Stimulated activated CD4-positive, alpha-beta T cell treated with anti-CD3 and anti-CD28 coated beads, TNF-alpha, amount 100 ng/mL, for 48 hours (primary cell): ENCODE measurements at places on chromosomes 12 and 14.

- DNase-seq, result no peak
Observed at GRCh38 chr14:79881299-79881698, 330.0 kb downstream of the DIO2 start.

DNA sequence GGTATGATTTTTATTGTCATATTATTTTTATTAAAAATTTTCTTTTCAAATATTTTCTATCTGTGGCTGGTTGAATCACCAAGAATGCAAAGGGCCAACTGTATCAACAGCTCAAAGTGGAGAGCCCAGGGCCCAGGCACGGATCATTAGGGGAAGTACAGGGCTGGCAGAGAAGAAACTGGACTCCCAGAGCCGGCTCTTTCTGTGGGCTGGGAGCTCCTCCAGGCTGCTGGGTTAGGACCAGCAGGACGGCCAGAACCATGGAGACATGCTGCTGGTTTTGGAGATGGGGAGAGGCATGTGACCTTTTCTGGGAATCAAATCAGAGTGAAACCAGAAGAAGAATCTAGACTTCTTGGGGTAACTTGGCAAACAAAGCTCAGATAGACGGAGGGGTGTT lies 220.5 kb downstream of the CACNA1C start:
- DNase-seq, result no peak

DNA sequence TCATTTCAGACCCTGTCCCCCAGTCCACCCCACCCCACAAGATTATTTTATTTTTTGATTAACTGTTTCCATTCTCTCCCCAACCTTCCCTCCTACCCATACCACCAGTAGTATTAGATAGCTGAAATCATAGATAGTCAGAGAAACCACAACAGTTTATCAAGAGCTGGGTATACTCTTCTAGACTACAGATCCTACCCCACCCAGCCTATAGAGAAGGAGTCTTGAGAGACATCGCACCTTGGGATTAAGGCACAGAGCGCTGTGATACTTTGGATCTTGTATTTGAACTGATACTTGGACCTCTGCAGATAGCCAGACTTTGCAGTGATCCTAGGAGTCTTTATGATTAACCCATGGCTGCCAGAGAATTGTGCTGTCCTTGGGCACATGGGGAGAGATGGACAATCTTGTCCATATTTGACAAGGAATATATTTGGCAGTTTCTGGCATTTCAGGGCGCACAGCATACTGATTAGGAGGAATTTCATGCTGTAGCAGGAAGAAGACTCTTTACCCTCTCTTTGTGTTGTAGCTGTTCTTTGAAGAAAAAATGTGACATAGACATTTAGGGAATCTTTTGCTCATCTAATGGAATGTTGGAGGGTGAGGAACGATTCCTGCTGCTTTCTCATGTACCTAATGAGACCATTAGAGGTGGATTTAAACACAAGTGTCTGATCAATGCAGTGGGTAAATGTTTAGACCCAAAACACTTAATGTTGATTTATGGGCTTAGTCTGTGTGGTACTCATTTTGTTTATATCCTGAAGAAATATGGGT lies 982 bp downstream of the RBMS2 start:
- no peak for DNase-seq

DNA sequence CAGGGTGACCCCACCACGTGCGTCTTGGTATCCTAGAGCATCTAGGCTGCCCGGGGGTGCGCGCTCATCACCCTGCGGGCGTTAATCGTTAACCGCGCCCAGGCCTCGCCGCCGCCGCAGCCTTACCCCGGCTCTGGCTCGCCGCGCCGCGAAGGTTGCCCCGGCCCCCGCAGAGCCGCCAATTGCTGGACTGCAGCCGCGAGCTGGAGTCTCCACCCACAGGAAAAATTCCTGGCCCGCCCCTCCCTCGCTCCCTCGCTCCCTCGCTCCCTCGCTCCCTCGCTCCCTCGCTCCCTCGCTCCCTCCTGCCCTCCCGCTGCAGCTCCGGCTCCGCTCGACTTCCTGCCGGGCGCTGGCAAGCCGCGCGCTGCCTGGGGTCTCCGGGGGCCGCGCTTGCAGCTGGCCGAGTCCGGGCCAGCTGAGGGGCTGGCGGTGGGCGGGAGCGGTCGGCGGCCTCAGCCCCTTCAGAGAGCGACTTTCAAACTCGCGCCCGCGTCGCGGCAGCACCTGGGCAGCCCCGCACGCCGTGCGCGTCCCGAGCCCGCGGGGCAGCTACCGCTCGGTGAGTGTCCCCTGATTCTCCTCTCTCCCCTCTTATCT lies at the start of gene PLEKHG3:
TSS of gene PLEKHG3 (plus strand) at position 282 of the 600 bp plus-strand sequence. CDS start 23,208 bp downstream, outside the sequence.
- DNase-seq, result no peak

DNA sequence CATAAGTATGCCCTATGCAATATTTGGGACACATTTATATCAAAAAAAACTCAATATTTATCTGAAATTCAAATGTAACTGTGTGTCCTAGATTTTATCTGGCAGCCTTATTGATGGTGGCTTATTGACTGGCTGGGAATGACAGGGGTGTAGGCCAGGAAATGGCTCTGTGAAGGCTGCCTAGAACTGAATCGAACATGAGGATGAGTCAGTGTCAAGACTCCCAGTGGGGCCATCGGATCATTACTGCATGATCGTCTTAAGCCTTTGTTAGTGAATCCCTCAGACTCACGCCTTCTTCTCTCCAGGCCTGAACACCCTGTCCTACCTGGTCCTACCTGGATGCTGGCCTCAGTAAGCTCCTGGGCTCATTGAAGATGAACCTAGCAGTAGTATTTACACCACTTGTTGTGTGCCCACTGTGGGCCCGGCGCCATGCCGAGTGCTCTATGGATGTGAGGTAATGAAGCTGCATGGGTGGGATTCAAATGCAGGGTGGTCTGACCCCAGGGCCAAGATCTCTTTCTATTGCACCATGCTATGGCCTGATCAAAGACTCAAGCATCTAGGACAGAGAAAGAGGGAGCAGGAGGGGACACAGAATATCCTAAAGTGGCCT lies 21.0 kb upstream of the FAIM2 start:
- no peak for DNase-seq

- peak; percentile 32 for DNase-seq
Observed at GRCh38 chr12:122021822-122022392, at the start of gene BCL7A. Gene BCL7A, plus strand, starts transcription at chr12:122021884. Its CDS starts 208 bp downstream, at chr12:122022092.

DNA sequence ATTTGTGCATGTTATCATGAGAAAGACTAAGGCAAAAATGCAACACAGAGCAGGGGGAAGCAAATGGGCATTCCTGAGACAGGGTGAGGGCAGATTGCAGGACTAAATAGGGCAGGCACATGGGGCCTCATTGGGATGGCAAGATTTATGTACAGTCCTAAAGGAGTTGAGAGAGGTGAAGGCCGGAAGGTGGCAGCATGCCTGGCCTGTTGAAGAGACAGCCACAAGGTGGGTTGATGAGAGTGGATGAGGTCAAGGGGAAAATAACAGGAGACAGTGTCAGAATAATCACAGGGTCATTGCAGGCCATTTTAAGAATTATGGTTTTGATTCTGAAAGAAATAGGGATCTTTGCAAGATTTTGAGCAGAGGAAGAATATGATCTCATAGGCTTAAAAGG lies 21.0 kb downstream of the PAH start:
- DNase-seq, result no peak

DNA sequence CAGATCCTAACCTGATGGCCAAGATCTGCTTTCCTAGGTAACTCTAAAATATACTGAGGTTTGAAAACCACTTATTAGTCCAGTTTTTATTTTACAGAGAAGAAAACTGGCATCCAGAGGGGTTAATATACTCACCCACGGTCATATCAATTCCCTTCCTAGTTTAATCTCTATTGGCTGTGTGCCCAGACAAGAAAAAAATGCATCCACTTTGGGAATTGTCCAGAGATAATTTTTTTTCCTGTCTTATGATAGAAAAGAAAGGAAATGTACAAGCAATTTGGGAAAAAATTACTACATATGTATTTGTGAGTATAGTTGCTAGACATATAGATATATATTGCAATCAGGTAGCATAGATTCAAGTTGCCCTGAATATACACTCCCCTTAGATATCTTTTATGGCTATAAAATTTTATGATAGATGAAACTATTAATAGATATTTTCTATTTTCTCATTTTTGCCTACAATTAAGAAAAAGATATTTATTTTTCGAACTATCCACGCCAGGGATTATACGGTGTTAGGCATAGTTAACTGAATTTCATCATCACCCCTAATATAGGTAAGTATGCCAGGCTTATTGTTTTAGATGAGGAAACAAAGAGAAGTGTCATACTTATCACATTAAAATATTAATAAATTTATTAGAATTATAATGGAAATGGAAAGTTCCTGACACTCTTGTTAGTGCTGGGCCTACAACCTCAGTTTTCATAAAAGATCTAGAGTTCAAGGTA lies 100.5 kb upstream of the SLC38A2 start:
- no peak for DNase-seq
